ENCODE measurements at places on chromosomes 3 and 15.

DNA sequence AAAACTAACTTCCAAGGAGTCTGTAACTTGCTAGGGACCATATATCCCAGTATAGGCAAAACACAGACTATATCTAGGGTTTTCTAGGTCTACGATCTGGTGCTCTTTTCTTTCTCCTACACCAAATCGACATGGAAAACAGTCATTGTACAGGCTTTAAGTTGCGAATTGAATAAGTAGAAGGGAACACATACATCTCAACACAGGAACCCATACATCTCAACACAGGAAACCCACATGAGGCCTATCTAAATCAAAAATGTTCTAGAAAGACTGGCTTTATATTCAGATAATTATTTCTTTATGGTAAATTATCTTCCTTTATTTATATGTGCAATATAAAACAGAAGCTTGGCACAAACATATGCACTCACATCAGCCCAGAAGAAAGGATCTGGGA is 126.6 kb downstream of the ADAM10 start:
- no peak for DNase-seq

GRCh38 chr15:99592145-99592791 is 26.5 kb downstream of the MEF2A start:
- DNase-seq = no peak

DNA sequence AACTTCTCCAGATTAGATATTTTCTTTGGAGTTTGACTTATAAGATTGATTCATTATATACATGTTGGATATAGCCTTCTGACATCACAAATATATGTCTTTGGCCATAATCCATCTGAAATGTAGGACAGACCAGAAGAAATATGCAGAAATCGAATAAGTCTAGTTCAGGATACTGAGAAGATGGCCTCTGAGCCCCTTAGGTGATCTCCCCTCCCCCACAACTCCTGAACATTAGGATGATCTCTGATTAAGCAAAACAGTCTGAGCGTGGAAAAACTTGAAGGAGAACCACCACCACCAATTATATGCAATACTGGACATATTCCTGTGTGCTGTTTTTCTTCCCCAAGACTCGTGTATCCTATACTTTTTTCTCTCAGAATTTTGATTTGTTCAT is 3.2 kb downstream of the SETD5 start:
- DNase-seq = no peak

- DNase-seq = no peak
Observed at GRCh38 chr3:4680227-4680691, 187.1 kb downstream of the ITPR1 start.

DNA sequence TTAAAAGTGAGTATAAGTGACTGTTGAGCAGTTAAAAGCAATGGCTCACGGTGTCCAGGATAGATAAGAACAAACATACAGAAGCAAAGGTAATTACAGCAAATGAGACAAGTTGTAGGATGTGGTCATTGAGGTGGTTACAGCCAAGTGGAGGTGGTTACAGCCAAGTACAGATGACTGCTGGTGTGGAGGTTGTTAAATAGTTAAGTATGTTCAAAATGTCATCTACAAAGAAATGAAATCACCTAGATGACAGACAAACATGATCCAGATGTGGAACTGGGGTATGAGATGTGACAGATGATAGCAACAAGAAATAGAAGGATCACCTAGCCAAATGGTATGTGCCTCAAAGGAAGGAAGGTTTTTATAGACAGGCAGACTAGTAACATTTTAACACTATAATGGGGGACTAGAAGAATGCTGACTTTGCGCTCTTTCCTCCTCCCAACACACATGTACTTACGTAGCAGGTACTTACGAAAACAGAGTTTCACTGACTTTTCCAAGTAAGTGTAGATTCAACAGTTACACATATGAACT is 6.8 kb upstream of the ANKRD28 start:
- no peak for DNase-seq

GRCh38 chr3:47577583-47578118 is 1.0 kb downstream of the CSPG5 start:
- DNase-seq = no peak

GRCh38 chr3:186281176-186281575 is 80.9 kb downstream of the DGKG start:
- no peak for DNase-seq

DNA sequence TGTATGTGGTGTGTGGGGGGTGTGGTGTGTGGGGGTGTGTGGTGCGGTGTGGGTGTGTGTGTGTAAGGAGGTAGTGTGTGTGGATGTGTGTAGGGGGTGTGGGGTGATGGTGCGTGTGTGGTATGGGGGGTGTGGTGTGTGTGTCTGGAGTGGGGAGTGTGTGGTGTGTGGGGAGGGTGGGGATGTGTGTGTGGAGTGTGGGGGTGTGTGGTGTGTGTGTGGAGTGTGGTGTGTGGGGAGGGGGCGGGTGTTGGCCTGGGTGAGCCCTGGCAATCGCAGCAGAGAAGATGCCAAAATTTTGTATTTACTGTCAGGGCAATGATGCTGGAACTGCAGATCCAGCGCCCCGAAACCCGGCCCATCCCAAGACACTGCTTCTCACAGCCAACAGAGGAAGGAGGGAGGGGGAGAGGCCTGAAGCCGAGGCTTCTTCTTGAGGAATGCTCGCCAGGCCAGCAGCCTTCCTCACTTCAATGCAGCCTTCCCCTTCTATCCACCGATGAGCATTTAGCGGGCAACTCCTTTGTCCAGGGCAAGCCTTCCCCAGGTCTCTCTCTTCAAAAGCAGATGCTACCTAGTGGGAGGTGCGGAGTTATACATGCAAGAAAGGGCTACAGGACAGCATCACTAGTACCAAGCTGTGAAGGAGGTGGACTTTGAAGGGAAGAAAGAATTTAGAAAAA is 11.9 kb upstream of the SRP14 start:
- DNase-seq = no peak

GRCh38 chr3:137039570-137039969 is 81.8 kb downstream of the IL20RB start:
- DNase-seq = no peak

GRCh38 chr15:79086814-79087213 is 3.8 kb downstream of the RASGRF1 start:
- no peak for DNase-seq

GRCh38 chr3:131216330-131216729 is 165.2 kb upstream of the NUDT16 start:
- no peak for DNase-seq

DNA sequence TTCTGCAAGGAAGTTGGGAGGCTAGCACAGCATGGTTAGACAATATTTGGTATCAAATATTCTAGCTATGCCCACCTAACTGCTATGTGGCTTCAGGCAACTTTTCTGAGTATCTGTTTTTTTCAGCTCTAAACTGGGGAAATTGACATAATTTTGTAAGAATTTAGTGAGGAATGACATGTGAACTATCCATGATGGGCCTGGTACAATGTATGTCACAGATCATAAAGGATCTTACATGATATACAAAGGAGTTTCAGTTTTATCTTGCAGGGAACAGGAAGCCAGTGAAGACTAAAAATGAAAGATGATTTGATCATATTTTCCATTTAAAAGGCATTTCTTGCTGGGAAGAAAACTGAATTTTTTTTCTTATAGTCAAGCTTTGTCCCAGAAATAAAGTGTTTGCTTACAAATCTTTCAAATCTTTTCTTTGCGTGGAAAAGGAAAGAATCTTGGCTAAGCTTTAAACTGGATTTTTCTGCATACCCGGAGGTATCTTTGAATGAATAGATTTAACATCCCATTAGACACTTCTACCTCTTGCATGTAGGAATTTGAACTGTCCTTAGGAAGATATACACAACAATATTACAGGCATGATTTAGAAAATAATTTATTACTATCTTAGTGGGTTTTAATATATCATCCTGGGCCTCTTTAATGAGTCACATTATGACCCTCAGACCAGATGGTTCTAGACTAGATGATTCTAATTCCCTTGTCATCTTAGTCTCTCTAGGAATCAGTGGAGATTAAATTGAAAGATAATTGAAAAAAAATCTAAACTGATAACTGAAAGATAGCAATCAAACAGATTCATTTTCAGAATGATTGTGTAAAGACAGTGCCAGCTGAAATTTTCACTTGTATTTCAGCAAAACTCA is 436.0 kb upstream of the THBS1 start:
- no peak for DNase-seq

DNA sequence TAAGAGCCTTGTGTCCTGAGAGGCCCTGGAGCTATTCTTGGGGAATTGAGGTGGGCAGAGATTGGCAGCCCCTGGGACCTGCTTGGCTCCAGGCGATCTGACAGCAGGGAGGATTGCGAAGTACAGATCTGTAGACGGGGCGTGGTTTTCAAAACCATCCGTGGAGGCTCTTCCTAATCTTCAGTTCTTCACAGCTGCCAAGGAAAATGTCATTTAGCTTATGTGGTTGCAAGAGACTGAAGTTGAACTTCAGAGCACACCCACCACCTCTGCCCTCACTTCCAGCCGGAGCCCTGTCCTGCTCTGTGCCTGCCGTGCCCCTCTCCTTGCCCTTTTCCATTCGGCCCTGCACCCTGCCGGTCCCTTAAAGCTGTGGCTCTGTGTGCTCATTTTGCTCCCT is 12.9 kb downstream of the NISCH start:
- no peak for DNase-seq

- DNase-seq = no peak
Observed at GRCh38 chr3:182605882-182606611, 187.3 kb upstream of the ATP11B start.

- DNase-seq = no peak
Observed at GRCh38 chr3:70180664-70181063, 131.8 kb downstream of the MDFIC2 start.
